ENCODE measurements at places on chromosomes 4 and X. TPM values are rescaled to one million over a fixed set of nuclear protein-coding genes. Genes with fewer than 3 reads are reported as not detected.

DNA sequence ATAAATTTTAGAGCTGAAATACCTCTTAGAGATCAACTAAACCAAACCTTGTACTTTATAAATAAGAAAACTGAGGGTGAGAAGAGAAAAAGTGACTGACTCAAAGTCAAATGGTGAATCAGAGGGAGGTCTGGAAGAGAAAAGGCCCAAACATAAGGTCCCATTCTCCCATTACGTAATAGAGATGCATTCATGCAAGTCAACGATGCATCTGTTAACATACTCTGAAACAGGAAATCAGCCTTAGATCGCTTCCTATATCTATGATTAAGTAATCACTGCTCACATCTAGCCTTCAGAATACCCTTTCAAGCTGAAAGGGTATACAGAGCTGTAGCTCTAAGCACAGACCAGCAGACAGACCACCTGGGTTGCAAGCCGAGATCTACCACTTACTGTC, 6.5 kb downstream of the RNF150 start:
- no peaks in the 10 kb centered on the region for H3K27me3 ChIP-seq
- no peak overlapping the region for H3K27ac ChIP-seq
- no peaks in the 10 kb centered on the region for H3K36me3 ChIP-seq
- H3K4me3 ChIP-seq: no peak overlapping the region

DNA sequence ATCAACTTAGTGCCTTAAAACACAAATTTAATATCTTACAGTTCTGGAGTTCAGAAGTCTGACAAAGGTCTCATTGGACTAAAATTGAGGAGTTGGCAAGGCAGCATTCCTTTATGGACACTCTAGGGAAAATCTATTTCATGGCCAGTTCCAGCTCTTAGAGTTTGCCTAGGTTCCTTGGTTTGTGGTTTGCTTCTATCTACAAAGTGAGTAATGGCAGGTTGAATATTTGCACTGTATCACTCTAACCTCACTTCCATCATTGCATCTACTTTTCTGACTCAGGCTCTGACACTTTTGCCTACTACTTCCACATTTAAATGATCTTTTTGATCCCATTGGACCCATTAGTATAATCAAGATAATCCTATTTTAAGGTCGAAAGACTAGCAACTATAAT, 64.7 kb upstream of the PCDH10 start:
- H3K36me3 ChIP-seq: no peaks in the 10 kb centered on the region
- H3K4me1 ChIP-seq: no peaks in the 10 kb centered on the region
- H3K4me3 ChIP-seq: no peak overlapping the region
- DNase-seq: no peak
- H3K27ac ChIP-seq: no peak overlapping the region
- no peaks in the 10 kb centered on the region for H3K27me3 ChIP-seq

GRCh38 chr4:163256680-163257343, 75.6 kb downstream of the NPY1R start:
- H3K4me1 ChIP-seq: no peaks in the 10 kb centered on the region
- H3K4me3 ChIP-seq: no peak overlapping the region
- DNase-seq: no peak
- H3K36me3 ChIP-seq: no peaks in the 10 kb centered on the region

SAT1 gene
- total RNA-seq: 55.9 TPM

DNA sequence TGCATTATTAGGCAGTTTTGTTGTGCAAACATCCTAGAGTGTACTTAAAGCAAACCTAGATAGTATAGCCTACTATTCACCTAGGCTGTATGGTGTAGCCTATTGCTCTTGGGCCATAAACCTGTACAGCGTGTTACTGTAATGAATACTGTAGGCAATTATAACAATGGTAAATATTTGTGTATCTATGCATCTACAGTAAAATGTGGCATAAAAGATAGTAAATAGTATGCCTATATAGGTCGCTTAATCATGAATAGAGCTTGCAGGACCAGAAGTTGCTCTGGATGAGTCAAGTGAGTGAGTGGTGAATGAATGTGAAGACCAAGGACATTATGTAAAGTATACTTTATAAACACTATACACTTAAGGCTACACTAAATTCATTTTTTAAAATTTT, 16.6 kb downstream of the USO1 start:
- H3K27ac ChIP-seq: no peak overlapping the region
- peaks cover 5% of the 10 kb centered on the region for H3K4me1 ChIP-seq
- no peak overlapping the region for H3K4me3 ChIP-seq
- peak; percentile 35 for DNase-seq

DNA sequence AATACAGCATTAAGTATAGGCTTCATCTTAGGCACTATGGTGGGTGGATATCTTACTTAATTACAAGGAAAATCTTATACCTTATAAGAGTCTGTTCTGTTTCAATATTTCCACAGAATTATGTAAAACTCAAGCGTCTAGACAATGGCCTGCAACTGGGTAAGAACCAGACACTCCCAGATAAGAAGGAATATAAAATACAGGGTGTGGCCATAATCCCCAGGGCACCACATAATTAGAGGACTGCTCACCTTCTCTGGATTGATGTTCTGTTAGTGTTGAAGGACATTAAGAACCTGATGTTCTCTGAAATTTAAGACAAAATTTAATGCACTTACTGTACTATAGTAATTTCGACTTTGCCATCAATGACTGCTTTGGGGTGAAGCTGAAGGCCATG, 198.2 kb upstream of the ARSJ start:
- no peaks in the 10 kb centered on the region for H3K27me3 ChIP-seq
- H3K4me1 ChIP-seq: 0 out of 2 replicates have a peak, but pooled peaks cover 2% of the 10 kb centered on the region
- no peak overlapping the region for H3K4me3 ChIP-seq
- DNase-seq: no peak
- no peaks in the 10 kb centered on the region for H3K36me3 ChIP-seq
- H3K27ac ChIP-seq: no peak overlapping the region

GRCh38 chr4:54802336-54802735, 144.6 kb downstream of the KIT start:
- no peak overlapping the region for H3K27ac ChIP-seq
- H3K27me3 ChIP-seq: no peaks in the 10 kb centered on the region
- H3K36me3 ChIP-seq: no peaks in the 10 kb centered on the region
- DNase-seq: no peak
- no peak overlapping the region for H3K4me3 ChIP-seq

LRCH2 gene
- 8.1 TPM for total RNA-seq

DNA sequence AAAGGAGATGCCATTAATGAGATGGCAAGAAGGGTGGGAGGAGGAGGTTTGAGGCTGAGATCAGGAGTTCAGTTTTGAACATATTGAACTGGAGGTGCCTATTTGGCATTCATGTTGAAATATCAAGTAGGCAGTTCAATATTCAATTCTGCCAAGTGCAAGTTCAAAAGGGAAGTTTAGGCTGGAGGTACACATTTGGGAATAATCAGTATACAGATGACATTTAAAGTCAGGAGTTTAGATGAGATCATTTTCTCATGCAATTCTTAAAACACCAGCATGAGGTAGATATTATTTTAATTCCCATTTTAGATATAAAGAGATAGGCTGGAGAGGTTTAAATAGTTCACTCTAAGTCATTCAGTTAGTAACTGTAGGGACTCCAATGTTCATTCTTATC, 26.1 kb downstream of the COQ2 start:
- no peak overlapping the region for H3K27ac ChIP-seq
- H3K27me3 ChIP-seq: no peaks in the 10 kb centered on the region

All from IMR-90 (cell line).